ENCODE measurements at places on chromosomes 3 and 15. TPM values are rescaled to one million over a fixed set of nuclear protein-coding genes. Genes with fewer than 3 reads are reported as not detected.

DNA sequence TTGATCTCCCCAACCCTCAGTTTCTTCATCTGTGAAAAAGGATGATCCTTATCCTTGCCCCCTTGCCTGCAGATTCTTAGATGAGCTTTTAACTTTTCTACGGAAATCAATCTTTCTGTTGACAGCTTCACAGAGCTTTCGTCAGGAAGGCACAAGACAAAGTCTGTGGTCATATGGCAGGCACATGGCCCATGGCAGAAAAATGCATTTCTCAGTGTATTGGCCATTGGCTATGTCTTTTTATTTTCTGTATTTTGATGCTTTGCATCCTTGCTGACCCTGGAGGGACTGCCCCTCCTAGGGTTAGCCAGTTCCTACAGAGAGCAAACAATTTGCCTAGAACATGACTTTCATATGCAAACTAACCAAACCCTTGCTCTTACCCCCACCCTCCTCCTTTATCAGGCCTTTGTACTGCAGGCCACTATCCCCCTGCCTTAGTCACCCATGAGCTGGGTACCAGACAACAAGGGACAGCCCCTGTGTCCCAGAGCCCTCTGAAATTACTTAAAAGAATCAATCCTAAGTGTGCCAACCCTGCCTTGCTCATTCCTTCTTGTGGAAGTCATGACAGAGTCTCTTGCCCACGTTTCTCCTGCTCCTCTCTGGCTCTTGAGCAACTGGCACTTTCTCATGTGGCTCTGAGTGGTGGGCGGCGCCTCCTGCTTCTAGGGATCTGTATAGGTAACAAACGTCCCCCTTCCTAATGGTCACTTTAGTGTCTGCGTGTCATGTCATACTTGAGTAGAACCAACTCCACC, 24.1 kb upstream of the NOX5 start:
- DNase-seq: no peak

GRCh38 chr3:180072786-180073185, 36.0 kb upstream of the PEX5L start:
- no peak for DNase-seq

Gene IQCH
- total RNA-seq: 4.3 TPM

GRCh38 chr15:40069178-40070165, 30.5 kb upstream of the SRP14 start:
- DNase-seq: peak; percentile 97

- DNase-seq: no peak
Measured at GRCh38 chr3:63519426-63519825, 133.0 kb upstream of the SNTN start.

DNA sequence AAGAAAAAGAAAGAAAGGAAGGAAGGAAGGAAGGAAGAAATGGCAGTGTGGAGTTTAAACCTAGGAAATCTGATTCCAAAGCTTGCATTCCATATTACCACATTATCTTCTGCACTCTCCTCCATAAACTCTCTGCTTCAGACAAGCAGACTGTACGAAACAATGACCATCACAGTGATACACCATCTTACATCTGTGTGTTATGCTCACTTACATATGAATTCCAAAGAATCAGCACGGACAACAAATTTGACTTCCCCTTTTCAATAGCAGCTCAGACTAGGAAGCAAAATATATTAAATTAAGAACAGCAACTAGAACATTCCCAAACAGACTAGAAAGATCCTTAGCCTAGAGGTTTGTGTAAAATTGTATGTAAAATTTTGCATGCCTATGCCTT, 18.0 kb upstream of the PPM1L start:
- DNase-seq: no peak

- peak; percentile 18 for DNase-seq
Measured at GRCh38 chr3:28846971-28847478, 433.8 kb upstream of the RBMS3 start.

Gene DLEC1
- total RNA-seq: 0.10 TPM

Gene EIF1B
- 13.8 TPM for total RNA-seq

DNA sequence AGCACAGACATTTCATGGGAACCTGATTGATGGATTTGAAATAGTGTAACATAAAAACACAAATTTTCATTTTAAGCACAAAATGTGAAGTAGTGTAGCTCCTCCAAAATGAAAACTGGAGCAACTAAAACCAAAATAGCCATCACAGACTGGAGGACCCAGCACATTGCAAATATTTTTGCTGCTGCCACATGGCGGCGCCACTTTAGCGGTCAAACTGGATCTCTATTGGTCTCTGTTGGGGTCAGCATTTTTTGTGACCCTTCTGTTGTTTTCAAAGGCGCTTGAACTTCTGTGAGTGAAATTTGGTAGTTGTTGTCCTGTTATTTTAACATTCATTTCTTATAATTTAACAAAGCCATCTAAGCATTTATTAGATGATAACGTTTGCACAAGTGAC, 259.9 kb downstream of the IL20RB start:
- no peak for DNase-seq
